ENCODE measurements at places on chromosomes 7 and 10. TPM values are rescaled to one million over a fixed set of nuclear protein-coding genes. Genes with fewer than 3 reads are reported as not detected.

DNA sequence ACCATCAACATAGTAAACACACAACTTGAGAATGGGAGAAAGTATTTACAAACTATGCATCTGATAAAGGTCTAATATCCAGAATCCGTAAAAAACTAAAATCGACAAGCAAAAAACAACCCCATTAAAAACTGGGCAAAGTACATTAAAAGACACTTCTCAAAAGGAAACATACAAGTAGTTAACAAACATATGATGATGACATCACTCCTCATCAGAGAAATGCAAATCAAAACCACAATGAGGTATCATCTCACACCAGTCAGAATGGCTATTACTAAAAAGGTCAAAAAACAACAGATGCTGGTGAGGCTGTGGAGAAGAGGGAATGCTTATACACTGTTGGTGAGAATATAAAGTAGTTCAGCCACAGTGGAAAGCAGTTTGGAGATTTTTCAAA is 125.1 kb downstream of the TFPI2 start:
- H3K27me3 ChIP-seq, result no peaks in the 10 kb centered on the region
- no peaks in the 10 kb centered on the region for H3K36me3 ChIP-seq
- no peak for DNase-seq
- H3K4me3 ChIP-seq, result no peak overlapping the region

GRCh38 chr7:155306673-155307470 is 9.2 kb downstream of the INSIG1 start:
- H3K4me1 ChIP-seq, result peaks cover 7% of the 10 kb centered on the region
- no peak overlapping the region for H3K4me3 ChIP-seq
- DNase-seq, result no peak

DNA sequence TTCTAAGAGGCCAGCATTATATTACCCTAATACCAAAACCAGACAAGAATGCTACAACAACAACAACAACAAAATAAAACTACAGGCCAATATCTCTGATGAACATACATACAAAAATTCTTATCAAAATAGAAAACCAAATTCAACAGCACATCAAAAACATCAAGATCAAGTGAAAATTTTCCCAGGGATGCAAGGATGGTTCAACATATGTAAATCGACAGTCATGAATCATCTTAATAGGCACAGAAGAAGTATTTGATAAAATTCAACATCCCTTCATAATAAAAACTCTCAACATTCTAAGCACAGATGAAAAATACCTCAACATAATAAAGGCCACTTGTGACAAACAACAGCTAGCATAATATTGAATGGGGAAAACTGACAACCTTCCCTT is 75.3 kb downstream of the JMJD1C start:
- no peak overlapping the region for H3K4me3 ChIP-seq
- no peak overlapping the region for H3K27ac ChIP-seq
- peaks cover 47% of the 10 kb centered on the region for H3K4me1 ChIP-seq
- peaks cover 41% of the 10 kb centered on the region for H3K36me3 ChIP-seq
- DNase-seq, result no peak
- H3K27me3 ChIP-seq, result no peaks in the 10 kb centered on the region

DNA sequence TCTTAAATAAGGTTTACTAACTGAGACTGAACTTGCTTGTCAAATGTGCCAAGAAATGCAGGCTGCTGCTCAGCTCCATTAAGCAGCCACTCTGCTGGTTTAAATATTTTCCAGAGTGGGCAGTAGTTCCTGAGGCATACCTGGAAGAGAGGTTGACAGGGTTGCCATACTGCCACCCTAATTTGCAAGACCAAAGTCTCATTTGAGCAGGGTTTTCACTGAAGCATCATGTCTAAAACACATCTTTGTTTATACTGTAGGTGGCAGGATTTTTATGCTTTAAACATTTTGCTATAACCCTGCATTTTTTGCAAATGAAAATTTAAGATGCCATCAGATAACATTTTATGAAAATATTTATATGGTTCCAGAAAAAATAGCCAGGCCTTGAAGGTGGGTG is 618.0 kb upstream of the LRRTM3 start:
- DNase-seq, result no peak
- no peaks in the 10 kb centered on the region for H3K27me3 ChIP-seq

- no peaks in the 10 kb centered on the region for H3K4me1 ChIP-seq
- H3K36me3 ChIP-seq, result no peaks in the 10 kb centered on the region
- DNase-seq, result no peak
- H3K27ac ChIP-seq, result no peak overlapping the region
- no peak overlapping the region for H3K4me3 ChIP-seq
- peaks cover 40% of the 10 kb centered on the region for H3K27me3 ChIP-seq
These were observed 221.9 kb upstream of the INHBA start for GRCh38 chr7:41924796-41925195.

- no peaks in the 10 kb centered on the region for H3K36me3 ChIP-seq
- no peak for DNase-seq
- no peaks in the 10 kb centered on the region for H3K27me3 ChIP-seq
- H3K27ac ChIP-seq, result peak overlapping the region; percentile 76
- no peak overlapping the region for H3K4me3 ChIP-seq
These were observed 58.9 kb downstream of the ALOX5 start for GRCh38 chr10:45432700-45433472.

GRCh38 chr7:91068136-91068795 is 196.0 kb upstream of the FZD1 start:
- H3K4me1 ChIP-seq, result no peaks in the 10 kb centered on the region
- H3K36me3 ChIP-seq, result no peaks in the 10 kb centered on the region
- H3K27ac ChIP-seq, result no peak overlapping the region

DNA sequence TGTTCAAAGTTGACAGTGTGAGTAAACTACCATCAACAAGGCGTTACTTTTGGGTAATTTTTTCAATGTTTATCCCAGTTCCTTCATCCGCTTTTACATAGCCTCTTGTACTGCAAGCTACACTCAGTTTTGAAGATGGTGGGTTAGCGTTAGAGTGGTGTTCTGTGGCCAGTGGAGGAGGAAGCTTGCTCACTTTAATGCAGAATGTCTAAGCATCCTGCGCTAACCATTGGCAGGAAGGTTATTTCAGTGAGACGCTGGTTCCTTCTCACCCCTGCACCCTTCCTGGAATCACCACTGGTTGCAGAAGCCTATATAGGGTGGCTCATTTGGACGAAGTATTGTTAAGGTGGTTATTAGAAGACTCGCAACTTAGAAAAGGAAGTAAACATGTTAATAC is 159.1 kb downstream of the CELF2 start:
- peak overlapping the region; percentile 96 for H3K4me3 ChIP-seq
- H3K4me1 ChIP-seq, result peaks cover 91% of the 10 kb centered on the region
- H3K27ac ChIP-seq, result no peak overlapping the region
- peaks cover 78% of the 10 kb centered on the region for H3K36me3 ChIP-seq
- H3K27me3 ChIP-seq, result no peaks in the 10 kb centered on the region

GRCh38 chr10:132723330-132723970 is 62.5 kb downstream of the NKX6-2 start:
- no peaks in the 10 kb centered on the region for H3K36me3 ChIP-seq
- H3K27me3 ChIP-seq, result no peaks in the 10 kb centered on the region

DNA sequence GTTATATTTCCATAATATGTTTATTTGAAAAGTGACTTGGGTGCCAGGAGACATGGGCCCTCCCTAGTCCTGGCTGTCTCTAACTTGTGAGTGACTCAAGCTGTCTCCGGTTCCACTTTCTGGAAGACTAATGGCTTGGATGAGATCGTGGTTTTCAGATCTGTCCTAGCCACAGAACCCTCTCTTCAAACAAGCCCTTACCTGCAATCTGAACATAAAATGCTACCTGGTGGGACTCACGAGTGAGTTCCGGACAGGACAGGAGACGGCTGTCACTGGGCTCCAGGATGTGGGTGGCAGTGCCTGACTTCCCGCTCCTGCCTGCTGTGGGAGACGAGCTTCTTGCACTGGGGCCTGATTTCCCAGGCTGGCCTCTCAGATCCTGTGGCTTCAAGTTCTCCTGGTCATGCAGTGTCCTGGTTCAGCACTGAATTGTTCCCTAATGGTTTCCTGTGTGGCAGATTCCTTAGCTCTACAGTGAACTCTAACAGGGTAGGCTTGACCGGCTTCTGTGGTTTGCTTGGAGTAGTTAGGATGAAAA is 26.0 kb upstream of the PFKFB3 start:
- H3K27me3 ChIP-seq, result no peaks in the 10 kb centered on the region
- DNase-seq, result no peak
- peak overlapping the region; percentile 35 for H3K27ac ChIP-seq

The IKZF1 gene
- 220 TPM for total RNA-seq

The NODAL gene
- not detected for total RNA-seq

Data from activated naive CD8-positive, alpha-beta T cell treated with anti-CD3 and anti-CD28 coated beads for 36 hours (primary cell).